ENCODE measurements at places on chromosomes 6 and 20.

DNA sequence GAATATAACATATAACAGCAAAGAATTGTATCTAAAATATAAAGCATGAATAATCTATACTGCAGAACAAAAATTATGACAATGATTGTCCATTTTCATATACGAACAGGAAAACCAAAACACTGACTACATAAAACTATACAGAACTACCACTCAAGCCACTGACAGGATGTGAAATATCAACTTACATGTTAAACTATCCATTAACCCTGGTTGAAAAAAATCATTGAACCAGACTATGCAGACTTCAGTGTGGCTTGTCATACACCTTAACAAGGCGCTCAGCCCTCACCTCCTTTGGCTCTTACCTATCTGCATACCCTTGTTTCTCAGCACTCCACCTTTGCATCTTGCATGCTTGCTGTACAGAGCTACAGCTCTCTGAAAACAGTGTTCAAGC, 34.9 kb downstream of the ASCC3 start:
- DNase-seq, result no peak

GRCh38 chr20:4869290-4870193, 131.8 kb downstream of the SLC23A2 start:
- DNase-seq, result peak; percentile 58

- DNase-seq, result no peak
These were observed 42.4 kb downstream of the ALDH5A1 start for GRCh38 chr6:24537082-24537699.

DNA sequence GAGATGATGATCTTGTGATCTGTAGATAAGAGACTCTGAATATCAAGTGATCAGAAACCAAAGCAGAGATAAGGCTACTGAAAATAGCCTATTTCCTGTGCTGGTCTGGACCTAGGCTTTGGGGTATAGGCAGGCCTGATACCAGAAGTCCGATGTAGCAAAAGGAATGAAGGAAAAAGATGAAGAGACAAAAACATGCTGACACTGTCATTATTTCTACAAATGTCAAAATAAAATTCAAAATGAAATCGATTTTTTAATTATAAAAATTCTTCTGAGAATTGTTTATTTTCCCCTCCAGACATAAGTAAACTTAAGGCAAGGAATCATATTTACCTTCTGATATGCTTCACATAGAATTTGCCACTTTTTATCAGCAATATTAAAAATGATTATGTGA, 252.8 kb downstream of the PRKN start:
- DNase-seq, result no peak

- no peak for DNase-seq
These were observed 41.8 kb downstream of the SF3B5 start for GRCh38 chr6:144053601-144054000.
